ENCODE measurements at places on chromosomes 5 and 9.

DNA sequence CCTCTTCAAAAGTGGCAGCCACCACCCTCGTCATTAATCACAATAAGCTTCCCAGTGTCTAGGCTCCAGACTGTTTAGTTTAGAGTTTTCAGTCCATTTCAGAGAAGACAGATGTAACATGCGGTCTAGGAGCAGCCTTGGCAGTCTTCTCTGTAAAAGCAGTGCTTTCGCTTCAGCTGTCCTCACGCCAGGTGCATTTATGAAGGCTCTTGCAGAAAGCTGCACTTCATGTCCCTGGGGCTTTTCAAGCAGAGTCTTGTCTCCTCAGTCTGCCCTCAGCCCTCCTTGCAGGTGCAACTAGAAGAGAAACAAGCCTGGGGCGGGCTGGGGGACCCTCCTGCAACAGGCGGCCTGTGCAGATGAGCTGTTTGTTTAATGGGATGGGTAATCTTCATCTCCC is 281.9 kb downstream of the DRD1 start:
- DNase-seq = no peak

- DNase-seq = no peak
These were observed 141.7 kb upstream of the PRLR start for GRCh38 chr5:35371951-35372426.

GRCh38 chr5:176954050-176954449 is 52.5 kb downstream of the UIMC1 start:
- no peak for DNase-seq

GRCh38 chr5:36060420-36060887 is 6.2 kb downstream of the UGT3A2 start:
- DNase-seq = no peak

GRCh38 chr9:104142799-104143549 is 48.9 kb downstream of the SMC2 start:
- no peak for DNase-seq

Measured in stimulated activated CD4-positive, alpha-beta T cell treated with anti-CD3 and anti-CD28 coated beads, Interleukin-12 subunit alpha, Interleukin-12 subunit beta, amount 100 ng/mL, for 48 hours (primary cell).